Renal cortical epithelial cell (primary cell): ENCODE measurements at places on chromosomes 11 and 22. TPM values are rescaled to one million over a fixed set of nuclear protein-coding genes. Genes with fewer than 3 reads are reported as not detected.

DNA sequence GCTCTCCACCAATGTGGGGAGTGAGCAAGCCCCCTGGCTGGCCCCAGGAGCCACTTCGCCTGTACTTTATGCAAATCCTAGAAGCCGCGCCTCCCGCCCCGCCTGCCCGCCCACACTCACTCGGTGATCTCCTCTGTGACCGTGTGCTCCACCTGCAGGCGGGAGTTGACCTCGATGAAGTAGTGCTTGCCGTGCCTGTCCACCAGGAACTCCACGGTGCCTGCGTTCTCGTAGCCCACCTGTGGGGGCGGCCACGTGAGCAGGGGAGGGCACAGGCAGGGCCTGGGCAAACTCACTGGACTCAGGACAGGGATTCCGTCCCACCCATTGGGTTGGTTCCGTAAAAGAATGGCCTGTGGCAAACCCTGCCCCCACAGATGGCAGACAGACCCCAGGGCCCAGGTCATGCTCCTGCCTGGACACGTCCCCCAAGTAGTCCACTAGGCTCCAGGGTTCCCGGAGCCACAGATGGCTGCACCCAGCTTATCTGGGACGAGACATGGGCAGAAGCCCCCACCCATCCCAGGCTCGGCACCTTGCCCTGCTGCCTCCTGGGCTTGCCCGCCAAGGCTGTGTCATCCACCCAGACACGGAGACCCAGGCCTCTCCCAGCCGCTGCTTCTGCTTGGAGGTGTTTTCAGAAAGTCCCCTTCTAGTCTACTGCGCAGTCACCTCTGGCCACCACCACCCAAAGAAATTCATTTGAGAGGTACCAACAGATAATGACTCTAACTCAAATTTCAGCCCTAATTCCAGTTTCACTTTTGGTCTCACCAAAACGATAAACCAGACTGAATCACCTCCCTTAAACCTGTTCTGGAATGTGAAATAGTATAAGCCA lies 12.1 kb downstream of the LRFN4 start:
- DNase-seq: peak; percentile 11

Gene MS4A6E
- not detected in 2 replicates for total RNA-seq

- DNase-seq: no peak
Measured at GRCh38 chr11:86676533-86677154, 4.2 kb upstream of the ME3 start.

GRCh38 chr22:36015811-36016529 lies 12.7 kb downstream of the RBFOX2 start:
- no peak for DNase-seq

Gene OR4D5
- not detected in 2 replicates for total RNA-seq

Gene RGL4
- total RNA-seq: not detected in 2 replicates

DNA sequence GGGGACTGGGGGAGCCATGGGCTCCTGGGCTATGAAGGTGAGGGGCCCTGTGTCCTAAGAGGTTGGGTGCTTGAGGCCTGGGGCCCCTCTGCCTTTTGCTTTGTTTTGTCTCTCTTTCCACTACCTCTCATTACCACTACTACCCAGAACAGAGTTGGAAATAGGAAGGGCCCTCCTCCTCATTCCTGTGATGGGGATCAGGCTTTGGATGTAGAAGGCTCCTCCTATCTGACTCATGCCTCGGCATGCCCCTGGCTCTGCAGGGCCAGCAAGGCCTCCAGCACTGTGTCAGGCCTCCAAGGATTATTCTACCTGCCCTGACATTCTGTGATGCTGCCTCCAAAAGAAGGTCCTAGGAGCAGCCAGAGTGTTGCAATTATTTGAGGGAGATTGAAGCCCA lies 766 bp downstream of the IZUMO1R start:
- DNase-seq: no peak

GRCh38 chr11:78037056-78037455 lies 14.0 kb upstream of the KCTD14 start:
- DNase-seq: no peak

Gene ART5
- total RNA-seq: not detected in 2 replicates

Gene C11orf52
- 9.2 and 15.3 TPM in 2 replicates for total RNA-seq

DNA sequence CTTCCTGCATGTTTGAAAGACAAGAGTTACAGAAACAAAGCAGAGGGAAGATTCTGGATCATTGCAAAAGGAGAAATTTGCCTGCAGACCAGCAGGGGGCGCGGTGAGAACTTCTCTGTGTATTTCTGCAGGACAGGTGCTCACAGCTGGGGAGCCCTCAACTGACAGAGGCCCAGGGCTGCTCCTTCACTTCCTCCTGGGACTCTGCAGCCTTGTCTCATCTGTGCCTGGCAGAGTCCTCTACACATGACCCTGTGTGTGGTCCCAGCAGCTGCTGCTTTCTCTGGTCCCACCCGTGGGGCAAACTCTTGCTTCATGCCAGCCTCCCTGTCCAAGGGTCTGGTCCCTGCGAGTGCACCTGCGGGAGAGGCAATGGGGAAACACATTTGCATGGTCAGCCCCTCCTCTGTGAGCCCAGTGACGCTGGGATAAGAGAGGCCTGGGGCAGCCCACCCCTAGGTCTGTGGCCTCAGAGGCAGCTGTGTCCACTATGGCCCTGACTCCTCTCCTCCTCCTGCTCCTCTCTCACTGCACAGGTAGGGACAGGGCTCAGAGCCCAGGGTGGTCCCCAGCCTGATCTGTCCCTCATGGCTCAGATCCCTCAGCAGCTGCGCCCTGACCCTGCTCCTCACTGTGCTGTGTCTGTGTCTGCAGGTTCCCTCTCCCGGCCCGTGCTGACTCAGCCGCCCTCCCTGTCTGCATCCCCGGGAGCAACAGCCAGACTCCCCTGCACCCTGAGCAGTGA lies 43.2 kb upstream of the VPREB1 start:
- no peak for DNase-seq

GRCh38 chr11:46888636-46889035 lies 29.7 kb downstream of the LRP4 start:
- no peak for DNase-seq

Gene C11orf16
- not detected in 2 replicates for total RNA-seq

DNA sequence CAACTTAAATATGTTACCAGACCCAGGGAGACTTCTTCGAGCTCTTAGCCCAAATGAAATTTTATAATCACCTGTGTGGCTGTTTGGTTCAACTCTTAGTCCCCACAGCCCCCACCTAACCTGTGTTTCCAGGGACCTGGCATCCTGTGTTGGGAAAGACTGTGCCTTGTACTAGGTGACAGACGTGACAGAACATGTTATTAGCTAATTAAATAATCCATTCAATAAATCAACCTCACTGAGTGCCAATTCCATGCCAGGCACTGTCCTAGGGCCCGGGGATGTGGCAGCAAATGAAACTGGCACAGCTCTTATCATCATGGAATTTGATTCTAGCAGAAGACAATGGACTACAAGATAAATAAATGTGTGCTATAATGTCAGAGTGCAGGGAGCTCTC lies 431.9 kb downstream of the MIAT start:
- DNase-seq: no peak

- no peak for DNase-seq
Measured at GRCh38 chr22:29208879-29209623, 3.4 kb downstream of the EMID1 start.

GRCh38 chr11:1168721-1169161 lies 11.0 kb downstream of the MUC5AC start:
- DNase-seq: no peak

GRCh38 chr11:120031156-120031555 lies 106.8 kb downstream of the TRIM29 start:
- no peak for DNase-seq

DNA sequence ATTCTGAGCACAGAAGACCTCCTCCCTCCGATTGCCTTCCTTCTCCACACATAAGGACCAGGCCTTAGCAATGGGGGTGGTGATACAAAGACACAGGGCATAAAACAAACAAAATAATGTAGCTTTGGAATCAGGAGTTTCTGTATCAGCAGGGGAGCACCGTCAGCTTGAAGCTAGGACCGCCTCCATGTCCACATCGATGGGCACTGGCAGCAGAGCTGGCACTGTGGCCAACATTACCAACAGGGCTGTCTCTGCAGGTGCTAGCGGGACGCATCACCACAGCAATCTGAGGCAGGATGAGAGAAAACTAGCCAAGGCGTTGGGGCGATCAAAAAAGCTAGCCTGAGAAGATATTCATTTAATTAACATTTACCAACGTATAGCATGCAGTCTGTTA lies 201.4 kb downstream of the MAML2 start:
- no peak for DNase-seq

DNA sequence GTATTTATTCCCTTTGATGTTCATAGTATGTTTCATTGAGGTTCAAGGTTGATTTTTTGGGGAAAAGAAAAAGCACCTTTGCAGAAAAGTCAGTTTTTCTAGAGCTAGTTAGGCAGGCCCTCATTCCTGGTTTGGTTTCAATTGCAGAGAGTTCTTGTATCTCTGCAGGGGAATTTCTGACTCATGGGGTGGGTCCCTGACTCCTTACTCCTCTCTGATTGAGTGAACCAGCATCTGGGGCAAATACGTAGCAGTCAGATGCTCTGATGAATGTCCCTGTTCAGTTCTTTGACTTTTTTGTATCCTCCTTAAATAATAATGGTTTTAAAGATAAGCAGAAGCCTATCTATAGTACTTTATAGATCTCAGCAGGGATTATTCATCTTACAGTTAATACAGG lies 7.7 kb upstream of the NCR3LG1 start:
- DNase-seq: peak; percentile 52

GRCh38 chr11:128342511-128343134 lies 244.7 kb downstream of the ETS1 start:
- DNase-seq: peak; percentile 83

GRCh38 chr22:39994041-39994565 lies 651 bp upstream of the FAM83F start:
- no peak for DNase-seq

DNA sequence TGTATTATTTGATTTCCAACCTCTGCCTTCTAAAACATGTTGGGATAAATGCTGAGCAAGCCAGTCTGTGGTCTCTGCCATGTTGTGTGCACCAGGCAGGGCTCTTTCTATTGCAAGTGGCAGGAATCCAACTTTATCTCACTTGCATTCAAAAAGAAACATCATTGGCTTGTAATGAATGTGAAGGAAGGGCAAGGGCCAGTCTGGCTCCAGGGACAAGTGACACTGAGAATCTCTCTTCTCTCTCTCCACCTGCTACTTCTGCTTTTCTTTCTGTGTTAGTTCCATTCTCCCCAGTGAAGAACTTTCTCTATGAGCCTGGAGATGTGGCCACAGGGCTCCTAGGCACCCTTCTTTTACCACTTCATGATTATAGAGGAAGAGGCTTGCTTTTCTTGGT lies 329.9 kb upstream of the NCAM1 start:
- DNase-seq: no peak

DNA sequence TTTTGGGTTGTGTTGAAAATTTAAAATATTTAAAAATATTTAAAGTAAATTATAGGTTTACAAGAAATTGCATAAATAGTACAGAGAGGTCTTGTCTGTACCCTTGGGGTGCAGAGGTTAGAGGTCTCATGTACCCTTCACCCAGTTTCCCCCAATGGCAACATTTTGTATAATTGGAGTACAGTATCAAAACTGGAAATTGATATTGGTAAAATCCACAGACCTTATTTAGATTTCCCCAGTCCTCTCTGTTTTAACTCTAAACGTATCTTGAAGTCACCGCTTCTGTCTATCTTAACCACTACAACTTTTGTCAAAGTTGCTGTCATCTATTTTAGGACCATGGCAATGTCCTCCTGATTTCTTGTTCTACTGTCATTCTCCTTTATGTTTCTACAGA lies 10.9 kb downstream of the THY1 start:
- no peak for DNase-seq

GRCh38 chr11:67027483-67027930 lies 4.6 kb downstream of the SYT12 start:
- DNase-seq: no peak

GRCh38 chr11:86106916-86107315 lies 38.0 kb upstream of the PICALM start:
- no peak for DNase-seq

GRCh38 chr11:86931548-86932258 lies 23.5 kb downstream of the FZD4 start:
- peak; percentile 73 for DNase-seq

DNA sequence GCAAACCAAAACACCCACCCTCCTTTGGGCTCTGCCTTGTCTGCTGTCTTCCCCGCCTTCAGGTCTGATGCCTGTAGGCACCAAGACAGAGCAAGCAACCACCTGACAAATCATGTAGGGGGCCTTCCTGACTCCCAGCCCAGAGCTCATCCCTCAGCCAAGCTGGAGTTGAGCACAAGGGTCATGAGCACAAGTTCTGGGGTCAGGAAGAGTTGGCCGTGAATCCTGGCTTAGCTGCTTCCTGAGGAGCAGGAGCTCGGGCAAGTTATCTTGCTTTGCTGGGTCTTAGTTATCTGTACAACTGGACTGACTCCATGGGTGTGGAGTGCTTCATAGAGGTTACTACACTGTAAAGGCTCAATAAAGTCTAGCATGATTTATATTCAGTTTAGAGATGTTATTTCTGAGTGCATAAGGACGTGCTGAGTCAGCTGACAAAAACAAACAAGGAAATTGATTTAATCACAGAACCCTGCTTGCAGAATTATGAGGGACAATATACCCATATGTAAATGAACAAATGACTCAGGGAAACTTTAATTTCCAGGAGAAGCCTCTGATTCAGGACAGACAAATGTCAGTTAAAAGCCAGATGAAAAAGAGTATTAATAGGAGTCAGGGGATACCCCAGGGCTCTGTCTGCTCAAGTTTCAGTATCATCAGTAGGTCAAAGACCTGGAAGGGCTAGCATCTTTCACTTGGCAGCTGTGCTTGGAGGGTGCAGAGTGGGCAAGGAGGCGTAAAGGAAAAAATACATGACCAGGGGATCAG lies 15.0 kb upstream of the APOA1 start:
- DNase-seq: peak; percentile 59

Gene MRPL48
- 17.7 and 22.1 TPM in 2 replicates for total RNA-seq

Gene MUC6
- not detected in 2 replicates for total RNA-seq

DNA sequence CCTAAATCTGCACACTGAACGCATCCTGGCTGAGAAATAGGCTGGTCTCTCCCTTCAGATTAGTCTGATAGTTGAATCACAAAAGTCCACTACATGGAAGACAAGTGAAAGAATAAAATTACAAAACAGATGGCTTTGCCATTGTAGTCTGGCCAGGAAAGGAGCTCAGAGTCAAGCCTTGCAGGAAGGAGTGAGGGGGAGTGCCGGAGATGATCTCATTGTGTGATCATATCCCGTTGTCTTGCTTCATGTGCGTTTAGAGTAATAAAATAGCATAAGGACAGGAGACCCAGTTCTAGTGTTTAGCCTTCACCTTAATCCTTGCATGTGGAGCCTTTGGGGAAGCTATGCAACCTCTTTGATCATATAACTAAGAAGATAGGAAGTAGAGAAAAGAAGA lies 666.7 kb upstream of the RAG2 start:
- DNase-seq: no peak

- no peak for DNase-seq
Measured at GRCh38 chr11:69435161-69435986, 46.1 kb upstream of the LINC01488 start.

GRCh38 chr11:115503083-115503885 lies 931 bp downstream of the CADM1 start:
- peak; percentile 58 for DNase-seq

Gene TALDO1
- 188 and 419 TPM in 2 replicates for total RNA-seq
